Activated CD4-positive, alpha-beta T cell treated with anti-CD3 and anti-CD28 coated beads for 1 hour (primary cell): ENCODE measurements at places on chromosomes 12 and 14.
A peak's percentile ranks its signal among the peaks of the same experiment; 100 is the strongest.

GRCh38 chr14:33280646-33281045, 342.0 kb downstream of the NPAS3 start:
- DNase-seq, result no peak

DNA sequence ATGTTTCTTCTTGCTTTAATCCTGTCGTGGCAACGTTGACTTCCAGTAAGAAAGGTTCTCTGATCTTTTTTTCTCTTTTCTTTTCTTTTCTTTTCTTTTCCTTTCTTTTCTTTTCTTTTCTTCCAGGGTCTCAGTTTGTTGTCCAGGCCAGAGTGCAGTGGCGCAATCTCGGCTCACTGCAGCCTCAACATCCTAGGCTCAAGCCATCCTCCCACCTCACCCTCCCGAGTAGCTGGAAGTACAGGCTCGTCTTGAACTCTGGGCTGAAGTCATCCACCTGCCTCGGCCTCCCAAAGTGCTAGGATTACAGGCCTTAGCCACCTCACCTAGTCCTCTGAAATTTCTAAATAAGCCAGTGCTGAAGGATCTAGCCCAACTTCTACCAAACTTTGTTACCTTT, 1.3 kb upstream of the MAP3K9 start:
- no peak for DNase-seq

GRCh38 chr12:75960086-75960910, 71.3 kb downstream of the PHLDA1 start:
- no peak for DNase-seq

DNA sequence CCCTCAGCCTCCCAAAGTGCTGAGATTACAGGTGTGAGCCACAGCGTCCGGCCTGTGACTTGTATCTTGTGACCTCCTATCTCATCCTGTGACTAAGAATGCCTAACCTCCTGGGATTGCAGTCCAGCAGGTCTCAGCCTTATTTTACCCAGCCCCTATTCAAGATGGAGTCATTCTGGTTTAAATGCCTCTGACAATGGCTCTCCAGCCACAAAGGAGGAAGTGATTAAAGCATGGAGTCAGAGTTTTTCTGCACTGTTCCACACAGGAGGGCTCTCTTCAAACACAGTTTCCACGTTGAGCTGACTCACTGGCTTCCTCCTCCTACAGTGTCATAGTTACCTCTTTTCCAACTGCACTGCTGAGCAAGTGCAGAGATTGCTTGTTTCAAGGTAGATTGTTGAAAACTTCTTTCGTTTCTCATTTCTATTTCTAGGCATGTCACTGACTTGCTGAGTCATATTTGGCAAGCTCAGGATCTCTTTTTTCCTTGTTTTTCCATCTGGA, 383.8 kb downstream of the PCNX1 start:
- no peak for DNase-seq

DNA sequence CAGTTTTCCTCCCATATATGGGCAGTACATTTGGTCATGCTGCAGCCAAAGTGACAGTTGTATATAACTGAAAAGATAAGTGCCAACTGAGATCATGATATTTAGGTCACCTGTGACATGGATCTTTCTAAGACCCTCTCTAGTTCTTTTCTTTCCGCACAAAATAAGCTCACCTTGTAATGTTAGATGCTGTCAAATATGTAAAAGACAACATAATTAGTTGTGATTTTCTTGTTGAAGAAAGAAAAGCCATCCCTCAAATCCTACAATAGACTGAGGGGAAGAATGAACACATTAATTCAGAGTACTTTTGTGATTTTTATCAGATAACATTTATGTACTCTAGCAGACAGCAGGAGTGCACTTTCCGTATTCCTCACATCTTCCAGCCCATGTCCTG, 37.4 kb downstream of the OVCH1 start:
- no peak for DNase-seq

DNA sequence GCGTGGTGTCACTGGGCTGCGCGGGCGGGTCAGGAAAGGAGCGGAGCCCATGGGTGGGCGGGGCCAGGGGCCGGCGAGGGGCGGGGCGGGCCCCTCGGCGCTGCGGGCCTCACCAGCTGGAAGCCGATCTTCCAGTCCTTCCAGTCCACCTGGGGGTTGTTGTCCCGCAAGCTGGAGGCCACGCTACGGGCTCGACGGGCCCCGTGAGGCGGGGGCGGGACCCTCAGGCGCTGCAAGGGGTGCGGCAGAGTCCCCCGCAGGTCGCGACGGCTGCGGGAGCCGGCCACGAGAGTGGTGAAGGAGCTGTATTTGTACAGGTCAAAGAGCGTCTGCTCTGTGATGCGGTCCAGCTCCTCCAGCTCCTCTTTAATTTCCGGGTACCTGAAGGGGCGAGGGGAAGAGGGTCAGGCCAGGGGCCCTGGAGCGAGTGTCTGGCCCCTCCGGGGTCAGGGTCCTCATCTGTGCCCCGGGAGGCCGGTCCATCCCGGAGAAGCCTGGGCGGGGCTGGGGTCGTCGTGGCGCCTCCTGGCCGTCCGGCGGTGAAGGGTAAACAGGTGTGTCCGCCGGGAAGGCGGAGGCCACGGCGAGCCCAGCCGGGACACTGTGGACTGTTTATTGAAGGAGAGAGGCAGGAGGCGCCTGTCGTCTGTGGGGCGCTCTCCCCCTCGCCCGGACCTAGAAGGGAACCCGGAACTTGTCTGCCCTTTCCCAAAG, 11.9 kb downstream of the SCNN1A start:
- peak; percentile 49 for DNase-seq

GRCh38 chr14:26463136-26463535, 134.7 kb downstream of the NOVA1 start:
- no peak for DNase-seq

DNA sequence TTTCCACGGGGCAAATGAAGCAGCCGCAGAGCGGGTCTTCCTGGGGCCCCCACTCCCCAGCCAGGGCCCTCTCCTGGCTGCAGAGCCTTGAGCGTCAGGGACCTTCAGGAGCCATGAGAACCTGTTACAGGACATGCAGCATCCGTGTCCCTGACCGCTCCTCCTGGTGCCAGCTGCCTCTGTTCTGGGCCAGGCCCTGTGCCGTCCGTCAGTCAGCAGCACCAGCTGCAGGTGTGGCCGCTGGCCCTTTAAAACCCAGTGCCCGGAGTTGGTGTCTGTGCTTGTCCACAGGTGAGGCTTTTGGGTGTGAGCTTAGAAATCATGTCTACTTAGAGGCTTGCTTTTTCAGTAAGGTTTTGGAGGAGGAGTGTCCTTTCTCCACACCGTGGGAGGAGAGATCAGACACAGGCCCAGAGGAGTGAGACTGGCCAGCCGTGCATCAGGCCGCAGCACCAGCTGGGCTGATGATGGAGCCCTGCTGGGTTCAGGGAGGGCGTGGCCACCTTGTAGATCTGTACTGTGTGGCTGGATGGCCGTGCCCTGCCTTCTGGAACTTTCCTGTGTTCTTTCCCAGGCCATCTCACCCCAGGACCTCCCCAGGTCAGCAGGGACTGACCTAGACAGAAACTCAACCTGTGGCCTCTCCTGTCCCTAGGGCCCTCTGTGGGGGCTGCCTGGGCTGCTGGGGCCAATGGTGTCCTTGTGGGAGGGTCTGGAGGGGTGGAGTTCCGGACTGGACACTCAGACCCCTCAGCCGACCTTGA, 27.1 kb downstream of the AACS start:
- DNase-seq, result no peak

GRCh38 chr12:79935624-79936345, 888 bp upstream of the PPP1R12A start:
- DNase-seq, result no peak

DNA sequence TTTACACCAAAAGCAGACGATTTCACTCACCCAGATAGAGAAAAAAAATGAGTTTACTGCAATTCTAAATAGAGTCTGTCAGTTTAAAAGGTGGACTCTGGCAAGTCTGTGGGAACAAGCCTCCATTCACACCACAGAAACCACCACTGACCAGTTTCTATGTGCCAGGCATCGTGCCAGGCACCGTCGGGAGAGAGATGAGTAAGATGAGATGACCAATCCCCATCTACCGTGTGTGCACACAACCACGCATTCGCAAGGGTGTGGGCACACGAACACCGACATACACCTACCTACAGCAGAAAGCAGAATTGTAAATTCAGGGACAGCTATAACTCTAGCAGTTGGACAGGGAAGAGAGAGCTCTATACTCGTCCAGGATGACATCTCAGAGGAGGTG, 58.3 kb downstream of the PRIMA1 start:
- no peak for DNase-seq

- DNase-seq, result no peak
These were observed 85.9 kb downstream of the FBXW8 start for GRCh38 chr12:116996621-116997020.

GRCh38 chr14:60968099-60968498, 12.8 kb downstream of the TRMT5 start:
- no peak for DNase-seq

GRCh38 chr12:46369474-46370379, 2.8 kb downstream of the SLC38A2 start:
- DNase-seq, result no peak

GRCh38 chr14:50830932-50831725, at the start of gene NIN:
Gene NIN (minus strand): TSS chr14:50831162. CDS start chr14:50822056, 9,106 bp downstream.
- peak; percentile 57 for DNase-seq

DNA sequence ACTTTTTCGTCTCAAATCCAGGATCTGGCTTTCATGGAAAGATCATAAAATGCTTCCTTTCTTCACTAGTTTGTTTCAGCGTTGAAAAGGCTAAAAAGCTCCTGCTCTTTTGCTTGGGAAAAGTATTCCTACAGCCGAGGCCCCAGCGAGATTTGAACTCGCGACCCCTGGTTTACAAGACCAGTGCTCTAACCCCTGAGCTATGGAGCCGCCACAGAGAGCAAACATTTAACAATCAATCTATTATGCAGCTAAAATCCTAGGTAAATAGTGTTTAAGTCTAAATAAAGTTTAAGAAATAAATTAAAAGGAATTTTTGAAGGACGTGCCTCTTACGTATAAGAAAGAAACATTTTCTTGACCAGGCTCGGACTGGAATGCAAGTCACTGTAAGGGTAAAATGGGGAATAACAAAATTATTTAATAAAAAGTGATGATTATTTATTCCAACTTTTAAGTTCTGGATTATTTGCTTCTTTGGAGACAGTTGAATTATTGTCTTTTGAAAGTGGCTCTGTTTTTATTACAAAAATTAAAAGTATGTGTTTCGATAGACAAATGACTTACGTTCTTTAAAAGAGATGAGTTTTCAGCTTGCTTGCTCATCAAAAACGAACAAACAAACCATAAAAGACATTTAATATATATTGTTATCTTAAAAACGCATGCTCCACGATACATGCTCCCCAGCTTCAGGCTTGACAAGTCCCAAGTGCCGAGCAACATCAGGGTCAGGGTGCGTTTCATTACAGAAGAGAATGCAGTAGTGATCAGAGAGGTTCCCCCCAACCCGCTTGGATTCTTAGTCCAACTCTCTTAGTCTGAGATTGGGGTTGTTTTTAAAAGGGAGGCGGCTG, 10.2 kb downstream of the OR6S1 start:
- DNase-seq, result no peak

- DNase-seq, result no peak
These were observed 297.6 kb downstream of the DAD1 start for GRCh38 chr14:22291406-22291805.

- no peak for DNase-seq
These were observed 14.6 kb upstream of the EIF2B2 start for GRCh38 chr14:74988131-74988530.
